ENCODE measurements at places on chromosomes 7 and 10. TPM values are rescaled to one million over a fixed set of nuclear protein-coding genes. Genes with fewer than 3 reads are reported as not detected.

DNA sequence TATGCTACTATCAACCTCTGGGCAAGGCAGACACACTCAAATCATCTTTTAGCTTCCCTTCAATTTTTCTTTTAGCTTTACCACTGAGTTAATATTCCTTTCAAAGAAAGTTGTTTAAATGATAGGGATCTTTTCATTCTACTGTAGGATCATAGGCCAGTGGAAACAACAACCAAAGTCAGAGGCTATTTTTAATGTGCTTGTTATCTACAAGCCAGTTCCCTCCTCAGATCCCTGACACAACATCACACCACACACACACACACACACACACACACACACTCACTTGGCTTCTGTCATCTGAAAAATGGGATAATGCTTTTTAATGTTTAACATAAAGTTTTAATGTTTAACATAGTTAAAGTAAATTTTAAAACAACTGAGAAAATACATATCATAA lies 106.7 kb upstream of the CAV2 start:
- no peak for DNase-seq
- H3K27ac ChIP-seq: no peak overlapping the region
- H3K36me3 ChIP-seq: no peaks in the 10 kb centered on the region
- H3K4me3 ChIP-seq: no peak overlapping the region
- H3K4me1 ChIP-seq: no peaks in the 10 kb centered on the region

- no peak for DNase-seq
- no peak overlapping the region for H3K4me3 ChIP-seq
- no peak overlapping the region for H3K27ac ChIP-seq
- no peaks in the 10 kb centered on the region for H3K36me3 ChIP-seq
- no peaks in the 10 kb centered on the region for H3K27me3 ChIP-seq
Observed at GRCh38 chr7:132697003-132697402, 120.7 kb upstream of the PLXNA4 start.

- no peak overlapping the region for H3K4me3 ChIP-seq
- no peaks in the 10 kb centered on the region for H3K27me3 ChIP-seq
- peaks cover 18% of the 10 kb centered on the region for H3K4me1 ChIP-seq
- H3K36me3 ChIP-seq: peaks cover 45% of the 10 kb centered on the region
- DNase-seq: no peak
- H3K27ac ChIP-seq: no peak overlapping the region
Observed at GRCh38 chr7:44757739-44758138, 9.1 kb downstream of the ZMIZ2 start.

GRCh38 chr10:48818081-48818480 lies 121.6 kb downstream of the LRRC18 start:
- H3K36me3 ChIP-seq: no peaks in the 10 kb centered on the region
- no peaks in the 10 kb centered on the region for H3K4me1 ChIP-seq
- no peak overlapping the region for H3K4me3 ChIP-seq
- no peaks in the 10 kb centered on the region for H3K27me3 ChIP-seq
- no peak for DNase-seq
- no peak overlapping the region for H3K27ac ChIP-seq

DNA sequence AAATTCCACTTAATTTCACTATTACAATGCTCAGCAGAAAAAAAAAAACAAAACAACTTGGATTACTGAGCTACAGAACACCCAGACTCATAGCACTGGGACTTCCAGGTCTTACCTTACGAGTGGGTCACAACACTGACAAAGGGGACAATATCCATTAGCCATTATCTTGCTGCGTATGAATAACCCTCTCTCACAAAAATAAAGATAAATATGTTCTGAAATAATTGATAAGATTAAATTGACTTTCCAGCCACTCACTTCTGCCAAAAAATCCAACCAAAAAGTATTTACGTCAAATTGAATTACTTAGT lies 128.7 kb downstream of the PKD1L1 start:
- no peaks in the 10 kb centered on the region for H3K4me1 ChIP-seq
- no peak overlapping the region for H3K4me3 ChIP-seq
- H3K27me3 ChIP-seq: no peaks in the 10 kb centered on the region

- no peaks in the 10 kb centered on the region for H3K27me3 ChIP-seq
- no peaks in the 10 kb centered on the region for H3K4me1 ChIP-seq
- no peaks in the 10 kb centered on the region for H3K36me3 ChIP-seq
- no peak overlapping the region for H3K4me3 ChIP-seq
- no peak overlapping the region for H3K27ac ChIP-seq
Observed at GRCh38 chr10:61702584-61702983, 39.9 kb downstream of the CABCOCO1 start.

GRCh38 chr7:25642849-25643248 lies 414.6 kb upstream of the NPVF start:
- H3K4me3 ChIP-seq: no peak overlapping the region
- no peaks in the 10 kb centered on the region for H3K27me3 ChIP-seq
- H3K4me1 ChIP-seq: no peaks in the 10 kb centered on the region
- DNase-seq: no peak

The DGKI gene
- total RNA-seq: 71.0 TPM

GRCh38 chr7:134500982-134501381 lies 26.4 kb upstream of the AKR1B10 start:
- H3K4me1 ChIP-seq: no peaks in the 10 kb centered on the region
- H3K36me3 ChIP-seq: no peaks in the 10 kb centered on the region
- no peaks in the 10 kb centered on the region for H3K27me3 ChIP-seq
- H3K27ac ChIP-seq: no peak overlapping the region
- no peak overlapping the region for H3K4me3 ChIP-seq

DNA sequence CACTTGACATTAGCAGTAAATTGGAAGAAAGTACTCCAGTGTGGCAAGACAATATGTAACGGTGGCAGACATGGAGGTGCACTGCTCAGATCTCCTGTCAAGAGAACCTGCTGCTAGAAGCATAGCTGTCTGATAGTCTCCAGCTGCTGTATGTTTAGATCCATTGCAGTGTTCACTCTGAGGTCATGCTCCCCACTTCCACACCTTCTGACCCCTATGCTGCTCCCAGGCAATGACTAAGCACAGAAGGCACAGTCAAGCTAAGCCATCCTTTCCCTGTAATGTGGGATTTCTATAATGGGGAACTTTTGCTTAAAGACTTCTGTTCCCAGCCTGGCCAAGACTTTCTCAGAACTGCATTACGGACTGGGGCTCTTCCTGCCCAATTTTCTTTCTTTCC lies 315.8 kb downstream of the HPSE2 start:
- H3K36me3 ChIP-seq: no peaks in the 10 kb centered on the region
- H3K4me3 ChIP-seq: no peak overlapping the region

The AS3MT gene
- 19.2 TPM for total RNA-seq

The GPR158 gene
- total RNA-seq: 1.5 TPM

DNA sequence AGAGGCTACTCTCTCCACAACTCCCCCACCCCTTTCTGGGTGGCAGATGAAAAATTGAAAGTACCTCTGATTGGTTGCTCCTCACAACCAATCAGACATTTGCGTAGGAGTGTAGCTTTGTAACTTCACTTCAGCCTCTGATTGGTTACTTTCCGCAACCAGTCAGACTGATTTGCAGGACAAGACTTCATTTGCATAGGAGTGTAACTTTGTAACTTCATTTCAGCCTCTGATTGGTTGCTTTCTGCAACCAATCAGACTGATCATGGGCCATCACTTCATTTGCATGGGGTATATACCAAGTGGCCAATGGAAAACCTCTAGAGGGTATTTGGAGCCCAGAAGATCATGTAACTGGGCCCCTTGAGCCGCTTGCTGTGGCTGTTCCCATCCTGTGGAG lies 25.6 kb downstream of the CDNF start:
- no peaks in the 10 kb centered on the region for H3K36me3 ChIP-seq
- no peak for DNase-seq
- peaks cover 1% of the 10 kb centered on the region for H3K4me1 ChIP-seq

DNA sequence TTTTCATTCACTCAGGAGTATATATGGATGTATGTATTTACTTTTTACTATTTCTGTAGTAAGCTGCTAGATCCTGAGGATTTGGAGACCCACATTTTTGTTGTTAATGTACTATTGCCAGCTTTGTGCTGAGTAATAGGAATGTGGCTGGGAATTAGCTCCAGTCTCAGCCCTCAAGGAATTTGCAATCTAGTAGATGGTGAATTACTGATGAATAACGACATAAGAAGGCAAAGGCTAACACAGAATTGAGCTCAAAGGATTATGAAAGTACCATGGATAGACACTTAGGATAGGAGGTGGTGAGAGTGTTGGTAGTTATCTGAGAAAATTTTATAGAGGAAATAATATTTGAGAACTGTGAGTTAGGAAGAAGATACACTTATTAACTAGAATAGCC lies 19.9 kb downstream of the CASD1 start:
- H3K4me1 ChIP-seq: no peaks in the 10 kb centered on the region
- DNase-seq: no peak
- no peak overlapping the region for H3K27ac ChIP-seq
- no peaks in the 10 kb centered on the region for H3K27me3 ChIP-seq
- H3K4me3 ChIP-seq: no peak overlapping the region
- peaks cover 4% of the 10 kb centered on the region for H3K36me3 ChIP-seq

DNA sequence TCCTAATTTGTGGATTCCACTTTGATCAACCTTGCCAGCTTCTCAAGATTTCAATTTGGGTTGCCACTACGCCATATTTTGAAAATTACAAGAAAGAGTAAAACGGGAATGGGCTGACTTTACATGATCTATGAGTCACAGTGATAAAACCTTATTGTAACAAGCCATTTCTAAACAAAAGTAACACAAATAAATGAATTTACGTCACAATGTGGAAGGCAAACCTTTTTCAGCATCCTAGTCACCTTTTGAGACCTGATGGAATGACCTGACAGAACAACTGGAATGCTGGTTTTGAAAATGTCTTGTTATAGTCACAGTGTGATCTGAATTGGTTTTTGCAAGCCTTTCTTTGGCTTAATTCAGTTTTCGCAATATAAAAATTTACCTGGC lies 85.9 kb downstream of the CDK6 start:
- H3K27ac ChIP-seq: no peak overlapping the region
- H3K36me3 ChIP-seq: no peaks in the 10 kb centered on the region
- H3K27me3 ChIP-seq: no peaks in the 10 kb centered on the region
- no peak overlapping the region for H3K4me3 ChIP-seq

DNA sequence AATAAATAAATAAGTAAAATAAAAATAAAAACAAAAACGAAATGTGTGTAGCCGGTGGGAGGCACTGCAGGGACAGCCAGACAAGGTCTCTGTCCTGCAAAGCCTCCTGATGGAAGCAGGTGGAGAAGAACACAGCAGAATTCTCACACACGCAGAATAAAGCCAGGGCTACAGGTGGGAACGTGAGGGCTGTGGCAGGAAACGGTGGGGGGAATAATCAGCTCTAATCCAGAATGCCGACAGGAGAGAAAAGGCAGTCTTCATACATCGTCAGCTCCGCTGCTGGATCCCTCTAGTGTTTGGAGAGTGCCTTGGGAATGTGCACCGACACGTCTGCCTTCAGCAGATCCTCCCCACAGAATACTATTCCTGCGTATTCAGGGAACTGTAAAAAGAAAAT lies 6.8 kb upstream of the SNX8 start:
- H3K4me1 ChIP-seq: no peaks in the 10 kb centered on the region
- H3K27me3 ChIP-seq: no peaks in the 10 kb centered on the region
- H3K4me3 ChIP-seq: no peak overlapping the region
- no peak for DNase-seq
- no peaks in the 10 kb centered on the region for H3K36me3 ChIP-seq

GRCh38 chr7:100852048-100852872 lies at the start of gene SLC12A9:
TSS of gene SLC12A9 (plus strand) at chr7:100852713. CDS start at chr7:100854198, 1,485 bp downstream.
- no peaks in the 10 kb centered on the region for H3K27me3 ChIP-seq
- peaks cover 7% of the 10 kb centered on the region for H3K4me1 ChIP-seq
- H3K4me3 ChIP-seq: peak within 1 kb of the TSS; percentile 94
- DNase-seq: peak; percentile 90
- peak within 1 kb of the TSS; percentile 50 for H3K27ac ChIP-seq

GRCh38 chr10:34780818-34781380 lies 34.2 kb downstream of the PARD3 start:
- H3K36me3 ChIP-seq: no peaks in the 10 kb centered on the region
- peaks cover 23% of the 10 kb centered on the region for H3K4me1 ChIP-seq
- H3K4me3 ChIP-seq: no peak overlapping the region
- H3K27ac ChIP-seq: peak overlapping the region; percentile 0
- no peaks in the 10 kb centered on the region for H3K27me3 ChIP-seq
- DNase-seq: no peak

DNA sequence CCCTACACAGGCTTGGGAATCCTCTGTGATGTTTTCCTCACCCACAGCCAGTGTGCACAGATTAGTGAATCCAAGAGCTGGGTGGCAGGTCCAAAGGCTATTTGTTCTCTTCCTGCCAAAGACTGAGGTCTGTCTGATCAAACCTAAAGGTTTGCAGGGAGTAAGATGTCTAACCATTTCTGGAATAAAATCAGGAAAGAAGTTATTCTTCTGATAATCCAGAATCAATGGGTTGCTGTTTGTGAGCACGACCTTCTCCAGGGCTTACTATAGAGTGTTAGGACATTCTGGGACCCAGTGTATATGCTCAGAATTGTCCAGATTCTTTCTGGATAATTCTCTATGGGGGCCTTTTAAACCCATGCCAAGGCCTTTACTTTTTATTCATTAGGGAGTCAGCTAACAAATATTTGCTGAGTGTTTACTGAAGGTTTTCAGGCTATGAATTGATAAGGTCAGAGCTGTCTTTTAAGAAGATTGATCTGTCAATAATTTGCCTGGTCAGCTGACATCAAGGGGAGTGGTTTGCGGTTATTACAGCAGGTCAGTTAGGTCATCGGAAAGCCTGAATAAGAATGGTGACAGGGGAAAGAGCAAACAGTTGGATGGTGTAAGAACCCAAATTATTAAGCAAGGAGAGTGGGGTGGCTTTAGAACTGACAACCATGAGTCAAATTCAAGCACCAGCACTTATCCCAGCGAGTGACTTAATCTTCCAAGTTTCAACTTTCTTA lies 7.5 kb upstream of the TECTB start:
- no peaks in the 10 kb centered on the region for H3K36me3 ChIP-seq
- H3K4me1 ChIP-seq: peaks cover 10% of the 10 kb centered on the region
- H3K27ac ChIP-seq: no peak overlapping the region
- no peaks in the 10 kb centered on the region for H3K27me3 ChIP-seq
- no peak overlapping the region for H3K4me3 ChIP-seq

GRCh38 chr7:157976406-157976805 lies 611.2 kb downstream of the PTPRN2 start:
- no peak for DNase-seq
- no peaks in the 10 kb centered on the region for H3K4me1 ChIP-seq
- no peaks in the 10 kb centered on the region for H3K36me3 ChIP-seq
- no peak overlapping the region for H3K27ac ChIP-seq
- no peaks in the 10 kb centered on the region for H3K27me3 ChIP-seq

DNA sequence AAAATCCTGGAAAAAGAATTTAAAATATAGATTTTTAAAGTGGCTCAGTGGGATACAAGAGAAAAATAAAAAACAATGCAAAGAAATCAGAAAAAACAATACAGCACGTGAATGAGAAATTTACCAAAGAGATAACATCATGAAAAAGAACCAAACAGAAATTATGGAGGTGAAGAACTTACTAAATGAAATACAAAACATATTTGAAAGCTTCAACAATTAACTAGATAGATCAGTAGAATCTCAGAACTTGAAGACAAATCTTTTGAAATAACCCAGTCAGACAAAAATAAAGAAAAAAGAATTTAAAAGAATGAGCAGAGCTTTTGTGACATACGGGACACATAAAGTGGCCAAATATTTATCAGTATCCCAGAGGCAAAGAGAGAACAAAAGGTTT lies 71.2 kb upstream of the DIP2C start:
- H3K36me3 ChIP-seq: no peaks in the 10 kb centered on the region
- no peaks in the 10 kb centered on the region for H3K4me1 ChIP-seq
- no peaks in the 10 kb centered on the region for H3K27me3 ChIP-seq
- no peak for DNase-seq
- H3K4me3 ChIP-seq: no peak overlapping the region

Measured in thyroid gland (tissue), 4 donors.